ENCODE measurements at places on chromosomes 3 and 15.

- DNase-seq = no peak
These were observed 30.8 kb downstream of the CCDC80 start for GRCh38 chr3:112610121-112610520.

DNA sequence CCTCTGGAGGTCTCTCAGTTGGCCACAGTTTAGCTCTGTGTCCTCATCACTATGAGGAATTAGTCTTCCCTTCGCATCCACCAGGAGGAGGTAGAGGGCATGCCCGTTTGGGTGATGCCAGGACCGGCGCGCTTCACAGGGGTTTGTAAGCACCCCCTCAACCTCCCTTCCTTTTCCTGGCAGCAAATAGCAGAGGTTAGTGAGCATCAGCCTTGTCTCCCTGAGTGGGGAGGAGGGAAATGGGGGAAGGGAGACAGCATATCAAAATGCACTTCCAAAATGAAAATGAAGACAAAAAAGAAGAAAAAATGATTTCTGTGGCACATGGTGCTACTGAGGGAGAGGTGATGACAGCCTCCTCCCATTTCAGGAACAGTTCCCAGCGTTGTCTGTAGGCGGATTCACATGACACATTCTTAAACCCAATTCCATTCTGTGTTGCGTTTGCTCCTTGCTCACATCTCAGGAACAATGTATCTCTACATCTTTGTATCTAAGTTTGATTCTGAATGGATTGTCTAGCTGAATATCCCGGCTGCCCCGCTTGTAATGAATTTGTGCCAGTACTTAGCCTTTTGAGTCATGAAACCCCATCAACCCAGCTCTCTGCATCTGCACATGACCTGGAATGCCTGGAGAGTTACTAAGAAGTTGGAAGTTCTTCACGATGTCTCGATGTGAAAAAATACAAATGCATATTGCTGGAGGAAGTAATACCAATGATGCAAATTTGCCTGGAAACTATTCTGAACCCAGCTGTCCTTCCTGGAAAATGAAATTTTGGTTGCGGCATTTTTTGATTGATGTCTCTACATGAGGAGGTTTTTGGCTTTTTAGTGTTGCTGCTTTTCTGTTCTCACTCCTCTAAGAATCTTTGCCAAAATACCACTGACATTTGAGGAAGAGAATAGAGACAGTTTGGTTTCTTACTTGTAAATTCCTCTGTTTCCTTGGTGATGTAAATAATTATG lies 45.2 kb downstream of the TYRO3 start:
- DNase-seq = peak; percentile 33

DNA sequence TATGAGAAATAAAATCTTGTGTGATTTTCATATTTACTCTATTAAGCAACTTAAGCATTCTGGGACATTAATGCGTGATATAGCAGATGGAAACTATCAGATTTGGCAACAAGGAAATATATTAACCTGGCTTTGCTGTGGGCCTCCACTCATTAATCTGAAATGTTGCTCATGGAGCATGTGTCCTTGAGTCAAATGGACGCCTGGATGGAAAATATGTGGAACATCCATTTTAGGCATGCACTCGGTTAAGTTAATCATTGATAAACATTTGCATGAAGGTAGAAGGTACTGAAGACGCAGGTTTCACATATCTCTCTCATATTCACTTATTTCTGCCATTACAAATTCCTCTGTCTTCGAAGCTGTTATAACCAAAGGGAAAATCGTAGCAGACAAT lies 246.1 kb downstream of the NR2F2 start:
- no peak for DNase-seq

DNA sequence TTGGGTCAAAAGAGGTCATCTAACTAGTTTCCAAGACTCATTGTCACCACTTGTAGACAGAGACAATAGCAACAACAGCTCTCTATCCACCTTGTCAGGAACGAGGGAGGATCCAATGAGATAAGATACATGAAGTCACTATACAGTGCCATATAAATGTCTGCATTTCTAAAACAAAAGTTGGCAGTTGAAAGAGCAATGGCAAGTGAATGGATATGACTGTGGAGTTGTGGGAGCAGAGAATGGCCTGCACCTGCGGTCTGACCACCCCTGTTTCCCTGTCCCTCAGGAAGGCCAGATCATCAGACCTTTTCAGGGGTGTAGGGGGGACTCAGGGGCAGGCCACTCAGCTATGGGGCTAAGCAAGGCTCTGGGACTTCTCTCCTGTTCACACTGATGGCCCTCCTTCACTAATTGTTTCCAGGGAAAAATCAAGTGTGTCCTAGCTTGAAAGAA lies 40.7 kb upstream of the PSMD6 start:
- no peak for DNase-seq

- DNase-seq = no peak
These were observed 173.5 kb upstream of the LRRN1 start for GRCh38 chr3:3625544-3626271.

DNA sequence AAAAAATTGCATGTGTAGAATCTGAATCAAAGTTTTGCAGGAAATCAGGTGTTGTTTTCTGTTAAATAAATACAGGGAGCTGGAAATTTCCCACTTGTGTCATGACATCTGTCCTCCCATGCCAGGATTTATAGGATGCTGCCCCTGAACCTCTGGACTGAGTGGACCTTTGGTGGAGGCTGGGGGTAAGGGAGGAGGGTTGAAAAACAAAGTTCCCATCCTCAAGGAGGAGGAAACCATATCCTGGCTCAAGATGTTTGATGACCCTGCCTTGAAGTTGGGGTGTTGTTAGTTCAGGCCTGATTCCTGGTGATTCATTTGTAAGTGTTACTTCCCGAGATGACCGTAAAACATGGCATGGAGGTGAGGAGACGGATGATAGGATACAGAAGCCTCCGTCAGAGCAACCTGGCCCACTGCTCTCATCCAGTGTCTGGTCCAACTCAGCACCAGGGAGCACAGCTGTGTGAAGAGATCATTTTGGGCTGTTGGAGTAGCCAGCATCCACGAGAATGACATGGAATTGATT lies 223.6 kb downstream of the CACNA2D3 start:
- DNase-seq = no peak

DNA sequence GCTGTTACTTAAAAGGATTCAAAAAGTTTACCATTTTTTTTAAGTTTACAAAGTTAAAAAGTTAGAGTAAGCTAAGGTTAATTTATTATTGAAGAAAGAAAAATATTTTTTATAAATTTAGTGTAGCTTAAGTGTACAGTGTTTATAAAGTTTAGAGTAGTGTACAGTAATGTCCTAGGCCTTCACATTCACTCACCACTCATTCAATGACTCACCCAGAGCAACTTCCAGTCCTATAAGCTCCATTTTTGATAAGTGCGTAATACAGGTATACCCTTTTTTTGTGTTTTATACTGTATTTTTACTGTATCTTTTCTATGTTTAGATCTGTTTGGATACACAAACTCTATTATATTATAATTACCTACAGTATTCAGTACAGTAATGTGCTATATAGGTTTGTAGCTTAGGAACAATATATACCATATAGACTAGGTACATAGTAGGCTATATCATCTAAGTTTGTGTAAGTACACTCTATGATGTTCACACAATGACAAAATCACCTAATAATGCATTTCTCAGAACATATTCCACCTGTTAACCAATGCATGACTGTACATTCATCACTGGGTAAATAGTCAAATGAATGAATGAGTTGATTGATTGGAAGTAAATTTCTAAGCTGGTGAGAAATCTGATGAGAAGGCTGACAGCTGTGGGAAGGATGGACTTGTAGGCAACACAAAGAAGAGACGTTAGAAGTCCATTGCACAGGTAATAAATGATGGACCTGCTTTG lies 95.2 kb upstream of the CDIN1 start:
- no peak for DNase-seq

DNA sequence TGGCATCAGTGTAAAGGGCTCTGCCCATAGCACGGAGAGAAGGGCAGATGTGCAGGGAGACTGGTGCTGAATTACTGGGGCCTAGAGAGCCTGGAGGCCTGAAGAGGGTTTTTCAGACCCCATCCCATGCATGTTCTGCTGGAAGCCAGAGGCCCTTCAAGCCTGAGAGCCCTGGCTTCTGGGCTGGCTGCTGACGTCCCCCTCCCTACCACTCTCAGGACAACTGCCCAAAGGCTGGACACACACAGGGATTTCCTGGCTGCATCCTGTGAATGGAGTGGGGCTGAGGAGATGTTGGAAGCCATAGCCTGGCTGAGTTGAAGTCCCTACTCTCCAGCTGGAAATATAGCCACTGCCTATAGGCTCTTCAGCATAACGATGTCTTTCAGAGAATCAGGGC lies 16.9 kb upstream of the DOCK3 start:
- DNase-seq = no peak

DNA sequence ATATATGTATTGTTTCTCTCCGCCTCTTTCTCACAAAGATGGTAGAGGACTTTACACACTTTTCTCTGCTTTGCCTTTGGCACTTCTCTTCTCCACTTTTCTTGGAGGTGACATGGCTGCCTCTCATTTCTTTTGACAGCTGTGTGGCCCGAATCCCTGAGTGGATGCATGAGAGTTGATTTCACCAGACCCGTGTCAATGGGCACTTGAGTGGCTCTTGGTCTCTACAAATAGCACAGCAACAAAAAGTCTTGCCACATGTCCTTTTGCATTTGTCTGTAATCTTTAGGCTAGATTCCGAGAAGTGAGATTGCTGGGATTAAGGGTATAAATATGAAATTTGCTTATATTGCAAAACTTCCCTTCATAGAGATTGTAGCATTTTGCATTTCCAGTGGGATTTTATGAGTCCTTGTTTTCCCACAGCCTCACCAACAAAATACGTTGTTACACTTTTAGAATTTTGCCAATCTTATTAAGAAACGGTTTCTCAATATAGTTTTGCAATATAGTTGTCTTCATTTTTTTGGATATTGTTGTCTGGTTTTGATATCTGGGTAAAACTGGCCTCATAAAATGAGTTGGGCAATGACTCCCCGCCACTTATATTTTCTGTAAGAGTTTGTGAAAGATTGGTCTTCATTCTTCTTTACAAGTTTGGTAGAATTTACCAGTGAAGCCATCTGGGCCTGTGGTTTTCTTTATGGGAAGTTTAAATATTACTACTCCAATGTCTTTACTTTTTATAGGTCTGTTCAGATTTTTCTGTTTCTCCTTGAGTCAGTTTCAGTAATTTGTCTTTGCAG lies 5.2 kb upstream of the TRPM1 start:
- no peak for DNase-seq

DNA sequence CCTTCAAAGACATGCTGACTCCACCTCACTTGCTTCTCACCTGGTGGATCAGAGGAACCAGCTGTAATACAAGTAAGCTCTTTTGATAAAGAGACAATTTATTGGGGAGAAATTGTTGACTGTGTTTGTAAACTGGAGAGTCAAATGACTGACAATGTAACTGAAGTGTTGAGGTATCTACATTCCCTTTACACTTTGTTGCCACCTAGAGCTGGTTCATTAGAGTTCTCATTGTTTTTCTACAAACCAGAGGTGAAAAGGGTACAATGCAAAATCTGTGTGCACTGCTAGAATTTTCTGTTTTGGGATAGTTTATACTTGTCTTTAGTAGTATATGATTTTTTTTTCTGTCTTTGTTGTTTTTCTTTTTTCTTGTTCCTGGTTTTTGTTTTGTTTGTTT lies 8.7 kb upstream of the LRRC58 start:
- no peak for DNase-seq

GRCh38 chr15:101027273-101027901 lies 108.2 kb downstream of the LRRK1 start:
- no peak for DNase-seq

DNA sequence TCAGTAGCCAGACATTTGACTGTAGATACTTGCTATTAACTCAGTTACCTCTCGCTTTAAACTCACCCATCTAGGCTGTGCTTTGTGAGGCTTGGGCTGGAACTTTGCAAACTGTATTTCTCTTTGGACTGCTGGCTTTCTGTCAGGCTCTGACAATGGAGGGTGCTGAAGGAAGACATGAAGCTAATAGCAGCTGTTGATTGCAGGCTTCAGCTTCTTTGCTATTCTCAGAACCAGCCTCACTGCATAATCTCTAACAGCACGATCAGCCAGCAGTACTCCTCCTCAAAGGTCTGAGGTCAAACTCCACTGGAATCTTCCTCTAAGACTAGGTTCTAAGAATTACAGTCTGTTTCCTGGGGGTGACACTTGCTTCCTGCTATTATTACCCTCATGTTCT lies 295.6 kb downstream of the ZBBX start:
- DNase-seq = no peak

GRCh38 chr3:436053-436452 lies 239.5 kb downstream of the CHL1 start:
- DNase-seq = no peak

- DNase-seq = no peak
These were observed 101.8 kb downstream of the CHSY1 start for GRCh38 chr15:101149864-101150722.

GRCh38 chr15:48823237-48823636 lies 12.4 kb upstream of the CEP152 start:
- DNase-seq = no peak

- no peak for DNase-seq
These were observed 649.2 kb downstream of the ZPLD1 start for GRCh38 chr3:103083848-103084631.

DNA sequence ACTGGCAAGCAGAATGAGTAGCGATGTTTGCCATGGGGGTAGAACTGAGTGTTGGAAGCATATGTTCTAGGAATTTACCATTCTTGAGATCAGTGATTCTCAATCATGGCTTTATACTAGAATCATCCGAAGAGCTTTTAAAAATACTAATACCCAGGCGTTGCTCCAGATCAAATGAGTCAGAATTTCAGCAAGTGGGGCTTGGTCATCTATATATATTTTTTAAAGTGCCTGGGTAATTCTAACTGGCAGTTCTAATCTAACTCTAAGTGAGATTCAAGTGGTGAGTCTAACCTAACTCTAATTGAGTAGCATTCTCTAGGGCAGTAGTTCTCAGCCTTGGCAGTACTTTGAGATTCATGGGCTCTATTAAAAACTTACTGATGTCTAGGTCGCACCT lies 20.8 kb downstream of the TM4SF1 start:
- DNase-seq = no peak

- no peak for DNase-seq
These were observed 59.9 kb upstream of the LRTM1 start for GRCh38 chr3:54987719-54988118.

DNA sequence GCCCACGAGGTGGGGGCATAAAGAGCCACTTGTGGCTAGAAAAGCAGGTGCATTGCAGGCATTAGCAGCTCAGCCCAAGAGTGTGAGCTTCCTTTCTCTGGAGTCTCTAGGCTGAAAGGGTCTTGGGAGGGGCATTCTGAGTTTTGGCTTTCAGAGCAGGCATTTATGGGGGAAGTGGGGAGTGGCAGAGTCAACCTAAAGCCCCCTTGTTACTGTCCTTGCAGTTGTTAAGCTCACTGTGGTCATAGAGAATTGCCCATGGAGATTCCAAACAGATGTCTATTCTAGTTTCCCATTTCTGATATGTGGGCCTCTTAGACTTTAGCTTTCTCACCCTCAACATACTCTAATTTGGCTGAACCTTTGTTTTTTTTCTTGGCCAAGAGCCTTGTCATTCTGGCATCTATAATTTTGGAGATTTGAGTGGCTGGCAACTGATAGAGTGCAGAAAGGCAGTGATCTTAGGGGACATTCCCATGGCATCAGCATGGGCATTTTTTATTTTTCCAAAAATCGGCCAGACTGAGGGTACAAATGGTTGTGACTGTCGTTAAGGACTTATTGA lies 217.9 kb downstream of the THSD4 start:
- DNase-seq = no peak

GRCh38 chr3:71857956-71858355 lies 73.0 kb upstream of the PROK2 start:
- DNase-seq = no peak
